GM12891 (cell line): ENCODE measurements at places on chromosomes 16 and 17.

DNA sequence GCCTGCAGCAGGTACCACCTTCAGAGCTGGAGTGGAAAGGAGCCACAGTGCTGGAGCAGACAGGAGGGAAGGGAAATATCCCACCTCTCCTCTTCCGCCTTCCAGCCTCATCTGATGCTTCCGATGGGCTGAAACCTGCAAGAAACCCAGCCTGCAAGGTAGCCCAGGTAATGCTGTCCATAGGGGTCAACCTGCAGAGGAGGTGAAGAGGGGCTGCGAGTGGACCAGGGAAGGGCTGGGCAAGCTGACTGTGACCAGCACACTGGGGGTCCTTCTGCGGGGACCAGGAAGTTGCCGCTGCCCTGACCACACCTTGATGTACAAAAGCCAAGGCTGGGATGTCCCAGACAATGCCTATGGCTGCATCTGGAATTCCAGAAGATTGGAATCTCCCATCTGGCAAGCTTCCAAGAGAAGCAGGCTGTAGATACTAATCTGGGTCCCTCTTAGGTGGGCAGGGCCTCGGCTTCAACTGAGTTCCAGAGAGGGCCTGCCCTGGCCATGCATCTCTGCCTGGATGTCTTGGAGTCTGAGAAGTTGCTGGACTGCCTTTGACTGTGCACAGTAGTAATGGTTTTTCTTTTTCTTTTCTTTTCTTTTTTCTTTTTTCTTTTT, 5.8 kb downstream of the FOXL1 start:
- no peak for DNase-seq

GRCh38 chr17:27352448-27353032, 58.6 kb downstream of the WSB1 start:
- no peak for DNase-seq

DNA sequence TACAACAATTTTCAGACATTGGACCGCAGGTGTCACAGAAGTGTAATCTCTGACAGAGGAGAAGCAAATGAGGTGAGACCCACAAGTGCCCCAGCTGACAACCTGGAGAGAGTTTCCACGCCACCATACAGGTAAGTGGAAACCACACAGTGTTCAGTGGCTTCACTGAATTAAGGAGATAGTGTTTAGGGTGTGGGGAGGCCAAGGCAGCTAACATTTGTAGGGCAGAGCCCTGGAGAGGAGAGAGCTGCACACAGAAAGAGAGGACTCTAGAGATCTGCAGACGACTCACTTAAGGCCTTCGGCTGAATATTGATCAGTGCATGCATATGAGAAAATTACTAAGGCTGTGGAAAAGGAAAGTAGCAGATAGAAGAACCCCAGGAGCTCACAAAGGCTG, 228.9 kb upstream of the TNRC6C start:
- DNase-seq = no peak

DNA sequence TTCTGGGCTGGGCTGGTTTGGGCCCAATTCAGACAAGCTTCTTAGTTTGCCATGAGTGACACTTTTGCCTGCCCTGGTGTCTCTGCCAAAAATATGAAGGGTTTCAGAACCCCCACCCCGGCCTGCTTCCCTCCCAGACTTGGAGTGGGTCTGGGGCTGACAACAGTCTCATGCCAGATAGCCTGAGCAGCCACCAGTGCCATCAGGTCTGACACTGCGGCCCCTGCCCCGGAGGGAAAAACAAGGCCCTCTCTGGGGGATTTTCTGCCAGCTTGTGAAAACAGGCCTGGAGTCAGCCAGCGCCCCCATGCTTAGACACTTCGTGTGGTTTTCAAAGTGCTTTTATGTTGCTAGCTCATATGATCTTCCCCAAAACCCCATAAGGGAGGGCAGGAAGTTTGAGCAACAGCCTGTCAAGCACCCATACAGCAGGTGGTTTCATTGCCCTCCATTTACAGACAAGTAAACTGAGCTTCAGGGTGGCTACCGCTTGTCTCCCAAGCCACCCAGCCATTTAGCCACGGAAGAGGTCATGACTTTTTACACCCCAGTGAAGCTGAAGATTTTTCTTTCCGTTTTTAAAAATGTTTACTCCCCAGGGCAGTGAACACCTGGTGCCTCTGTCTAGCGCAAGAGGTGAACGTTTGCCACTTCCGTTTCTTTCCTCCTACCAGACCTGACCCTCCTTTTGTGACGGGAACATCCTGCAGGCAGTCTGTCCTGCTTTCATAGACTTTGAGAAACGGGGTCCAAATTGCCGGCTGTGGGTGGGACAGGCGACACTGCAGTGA, 300.6 kb downstream of the SEC14L1 start:
- DNase-seq = no peak

GRCh38 chr17:82613283-82614094, 34.8 kb downstream of the WDR45B start:
- DNase-seq = no peak

DNA sequence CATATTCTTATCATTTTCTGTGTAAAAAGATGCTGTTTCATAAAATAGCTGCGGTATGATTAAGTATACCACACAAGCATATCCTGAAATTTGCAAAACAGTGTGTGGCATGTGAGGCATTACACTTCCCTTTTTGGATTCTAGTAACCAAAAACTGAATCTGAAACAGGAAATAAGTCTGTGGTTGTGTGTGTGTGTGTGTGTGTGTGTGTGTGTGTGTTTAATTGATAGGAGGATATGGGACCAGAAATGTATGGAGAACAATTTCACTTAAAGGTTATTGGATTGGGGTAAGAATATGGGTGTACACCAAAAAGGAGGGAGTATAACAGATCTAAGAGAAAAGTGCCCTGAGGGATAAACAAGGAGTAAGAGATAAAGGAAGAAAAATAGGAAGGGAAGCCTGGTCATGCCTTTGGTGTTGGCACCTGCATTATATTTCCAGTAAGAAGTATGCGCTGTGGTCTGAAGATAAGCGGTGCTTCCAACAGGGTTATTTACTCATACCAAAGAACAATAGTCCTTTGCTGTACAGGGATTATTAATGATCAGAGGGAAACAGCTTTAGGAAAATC, 4.0 kb downstream of the LYRM1 start:
- DNase-seq = peak; percentile 20
